Activated CD8-positive, alpha-beta T cell treated with anti-CD3 and anti-CD28 coated beads, Interleukin-2, amount 10 ng/mL, durations not matched to agents 7 days and 5 days (primary cell): ENCODE measurements at places on chromosomes 12 and 14.
A peak's percentile ranks its signal among the peaks of the same experiment; 100 is the strongest.

DNA sequence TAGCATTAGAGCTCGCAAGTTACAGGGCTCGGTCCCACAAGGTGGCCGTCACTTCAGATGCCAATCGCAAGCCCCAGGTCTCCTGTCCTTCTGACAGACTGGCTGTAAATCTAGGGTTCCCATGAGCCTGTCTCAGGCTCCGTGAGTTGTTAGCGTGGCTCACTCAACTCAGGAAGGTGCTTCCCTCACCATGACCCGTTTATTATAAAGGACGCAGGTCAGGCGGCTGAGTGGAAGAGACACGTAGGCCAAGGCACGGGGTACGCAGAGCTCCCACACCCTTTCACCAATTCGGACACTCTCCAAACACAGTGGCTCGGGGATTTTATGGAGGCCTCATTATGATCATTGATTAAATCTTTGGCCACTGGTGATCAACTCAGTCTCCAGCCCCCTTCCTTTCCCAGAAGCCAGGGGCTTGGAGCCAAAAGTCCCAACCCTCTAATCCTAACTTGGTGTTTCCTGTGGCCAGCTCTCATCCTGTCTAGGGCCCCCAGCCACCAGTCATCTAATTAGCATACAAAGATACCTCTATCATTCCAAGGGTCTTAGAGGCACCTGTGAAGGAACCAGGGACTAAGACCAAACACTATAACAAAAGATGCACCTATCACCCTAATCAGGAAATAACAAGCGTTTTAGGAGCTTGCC is 25.8 kb upstream of the LRTM2 start:
- H3K27me3 ChIP-seq: no peaks in the 10 kb centered on the region
- H3K4me3 ChIP-seq: no peak overlapping the region
- H3K36me3 ChIP-seq: no peaks in the 10 kb centered on the region
- peaks cover 35% of the 10 kb centered on the region for H3K4me1 ChIP-seq

DNA sequence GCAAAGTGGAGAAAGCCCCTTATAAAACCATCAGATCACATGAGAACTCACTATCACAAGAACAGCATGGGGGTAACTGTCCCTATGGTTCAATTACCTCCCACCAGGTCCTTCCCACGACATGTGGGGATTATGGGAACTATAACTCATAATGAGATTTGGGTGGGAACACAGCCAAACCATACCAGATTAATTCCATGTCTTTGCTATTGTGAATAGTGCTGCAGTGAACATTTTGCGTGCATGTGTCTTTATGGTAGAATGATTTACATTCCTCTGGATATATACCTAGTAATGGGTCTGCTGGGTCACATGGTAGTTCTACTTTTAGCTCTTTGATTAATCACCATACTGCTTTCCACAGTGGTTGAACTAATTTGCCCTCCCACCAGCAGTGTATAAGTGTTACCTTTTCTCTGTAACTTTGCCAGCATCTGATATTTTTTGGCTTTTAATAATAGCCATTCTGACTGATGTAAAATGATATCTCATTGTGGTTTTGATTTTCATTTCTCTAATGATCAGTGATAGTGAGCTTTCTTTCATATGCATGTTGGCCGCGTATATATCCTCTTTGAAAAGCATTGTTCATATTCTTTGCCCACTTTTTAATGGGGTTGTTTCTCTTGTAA is 29.7 kb upstream of the SAV1 start:
- H3K4me1 ChIP-seq: no peaks in the 10 kb centered on the region
- H3K27ac ChIP-seq: no peak overlapping the region
- no peaks in the 10 kb centered on the region for H3K36me3 ChIP-seq
- no peak for DNase-seq
- H3K27me3 ChIP-seq: peaks cover 17% of the 10 kb centered on the region
- no peak overlapping the region for H3K4me3 ChIP-seq

DNA sequence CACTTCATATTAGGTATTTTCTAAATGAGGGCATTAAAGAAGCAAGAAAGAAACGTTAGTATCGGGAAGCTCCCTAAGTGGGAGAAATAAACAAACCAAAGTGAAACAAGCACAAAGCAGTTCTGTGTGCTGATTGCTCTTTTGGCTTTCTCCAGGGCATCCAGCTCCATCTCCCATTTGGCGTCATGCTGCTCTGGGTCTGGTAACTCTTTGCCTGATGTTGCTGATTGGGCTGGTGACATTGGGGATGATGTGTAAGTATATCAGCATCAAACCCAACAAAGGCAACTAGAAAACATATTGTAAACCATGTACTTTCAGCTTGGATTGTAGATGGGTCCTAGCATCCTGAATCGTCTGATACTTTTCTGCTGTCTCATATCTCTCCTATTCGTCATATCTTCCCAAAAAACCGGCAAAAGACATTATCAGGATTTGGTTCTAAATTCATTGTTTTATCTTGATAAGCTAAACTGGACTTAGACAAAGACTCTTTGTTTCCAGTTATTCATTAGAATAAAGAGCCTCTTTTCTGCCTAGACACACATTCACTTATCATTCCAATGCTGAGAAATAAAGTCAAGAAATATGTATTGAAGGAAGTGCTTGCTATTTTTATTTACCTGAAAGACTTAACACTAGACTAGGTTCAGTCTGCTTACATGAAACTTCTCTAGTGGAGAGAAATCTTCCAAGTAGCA is 2.4 kb downstream of the CLEC12B start:
- no peak overlapping the region for H3K4me3 ChIP-seq
- peaks cover 36% of the 10 kb centered on the region for H3K27me3 ChIP-seq
- H3K4me1 ChIP-seq: no peaks in the 10 kb centered on the region
- no peak for DNase-seq
- no peak overlapping the region for H3K27ac ChIP-seq
- no peaks in the 10 kb centered on the region for H3K36me3 ChIP-seq

DNA sequence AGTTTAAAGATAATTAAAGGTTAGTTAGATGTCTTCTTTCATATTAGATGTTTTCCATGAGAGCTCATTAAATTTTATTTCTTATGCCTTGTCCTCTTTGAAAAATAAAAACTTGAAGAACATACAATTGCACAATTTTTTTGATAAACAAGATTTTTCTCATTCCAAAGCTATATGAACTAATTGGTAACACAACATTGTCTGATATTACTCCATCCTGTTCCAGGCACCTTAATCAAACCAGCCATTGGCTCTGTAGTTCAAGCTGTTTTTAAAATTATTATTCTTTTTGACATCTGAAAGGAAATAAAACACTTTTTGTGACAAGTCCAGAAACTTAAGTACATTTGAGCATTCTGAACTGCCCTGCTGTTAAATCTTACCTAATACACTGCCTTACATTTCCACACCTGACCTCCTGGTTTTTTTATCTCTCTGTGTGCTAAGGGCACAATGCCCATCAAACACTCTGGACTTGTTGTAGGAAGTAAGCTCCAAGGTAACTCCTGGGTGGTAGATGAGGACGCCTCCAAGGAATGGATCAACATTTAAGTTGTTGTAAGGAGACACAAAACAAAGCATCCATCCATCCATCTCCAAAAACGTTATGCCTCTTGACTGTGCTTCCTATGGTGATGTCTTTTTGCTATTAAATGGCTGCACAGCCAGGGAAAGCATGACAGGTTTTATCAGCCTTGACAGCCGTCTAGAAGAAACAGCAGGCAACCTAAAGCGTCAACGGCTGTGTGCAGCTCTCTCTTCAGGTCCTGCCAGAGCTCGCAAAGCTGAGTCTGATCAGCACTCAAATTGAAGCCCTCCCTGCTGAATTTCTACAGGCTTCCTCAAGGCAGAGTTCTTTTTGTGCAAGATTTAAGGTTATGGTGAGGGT is 449.9 kb upstream of the FLRT2 start:
- no peak overlapping the region for H3K4me3 ChIP-seq
- no peak overlapping the region for H3K27ac ChIP-seq
- no peaks in the 10 kb centered on the region for H3K36me3 ChIP-seq

DNA sequence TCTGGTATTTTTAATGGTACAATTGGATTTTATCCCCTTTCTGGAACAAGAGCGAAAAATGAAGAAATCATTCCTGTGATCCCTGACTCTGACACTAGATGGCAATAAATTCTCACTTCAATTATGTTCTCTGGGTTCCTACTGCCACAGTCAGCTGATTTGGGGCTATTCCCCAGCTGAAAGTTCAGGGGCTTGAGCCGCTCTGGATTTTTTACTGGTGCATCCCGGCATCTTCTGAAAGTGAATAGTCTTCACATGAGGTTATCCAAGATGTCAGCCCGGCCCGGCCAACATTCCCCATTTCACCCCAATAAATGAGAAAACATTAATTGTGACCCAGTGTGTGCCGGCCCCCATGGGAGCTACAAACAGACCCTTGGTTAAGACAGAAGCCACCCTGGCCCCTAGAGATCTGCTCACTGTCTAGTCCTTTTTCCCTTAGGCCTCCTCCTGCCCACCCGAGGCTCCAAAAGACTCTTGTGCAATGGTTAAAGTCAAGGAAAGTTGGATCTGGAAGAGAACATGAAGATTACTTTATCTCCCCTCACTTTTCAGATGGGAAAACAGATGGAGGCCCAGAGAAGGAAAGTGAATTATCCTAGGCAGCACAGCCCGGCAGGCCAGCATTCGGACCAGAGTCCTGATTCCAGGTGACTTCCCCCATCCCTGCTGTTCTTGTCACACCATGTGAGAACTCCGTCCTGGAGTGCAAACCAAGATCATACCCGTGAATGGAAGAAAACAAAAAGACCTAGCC is 20.8 kb downstream of the CKAP4 start:
- H3K27me3 ChIP-seq: peaks cover 4% of the 10 kb centered on the region
- no peak overlapping the region for H3K4me3 ChIP-seq
- peaks cover 17% of the 10 kb centered on the region for H3K4me1 ChIP-seq
- no peaks in the 10 kb centered on the region for H3K36me3 ChIP-seq
- H3K27ac ChIP-seq: peak overlapping the region; percentile 72
- DNase-seq: peak; percentile 36

DNA sequence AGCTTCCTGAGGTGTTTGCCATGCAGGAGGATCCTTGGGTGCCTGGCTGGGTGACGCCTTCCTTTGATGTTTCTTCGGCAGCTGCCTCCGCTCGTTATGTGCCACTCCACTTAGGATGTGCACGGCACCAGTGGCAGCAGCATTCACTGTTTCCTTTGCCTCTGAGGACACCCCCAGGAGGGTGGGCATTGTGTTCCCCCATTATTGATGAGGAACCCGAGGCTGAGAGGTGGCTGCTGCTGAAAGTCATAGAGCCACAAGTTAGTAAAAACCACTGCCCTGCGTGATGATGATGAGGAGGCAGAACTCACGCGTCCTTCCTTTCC is 41.2 kb downstream of the EP400 start:
- no peaks in the 10 kb centered on the region for H3K4me1 ChIP-seq
- DNase-seq: no peak
- no peaks in the 10 kb centered on the region for H3K27me3 ChIP-seq
- no peak overlapping the region for H3K4me3 ChIP-seq
- no peak overlapping the region for H3K27ac ChIP-seq

DNA sequence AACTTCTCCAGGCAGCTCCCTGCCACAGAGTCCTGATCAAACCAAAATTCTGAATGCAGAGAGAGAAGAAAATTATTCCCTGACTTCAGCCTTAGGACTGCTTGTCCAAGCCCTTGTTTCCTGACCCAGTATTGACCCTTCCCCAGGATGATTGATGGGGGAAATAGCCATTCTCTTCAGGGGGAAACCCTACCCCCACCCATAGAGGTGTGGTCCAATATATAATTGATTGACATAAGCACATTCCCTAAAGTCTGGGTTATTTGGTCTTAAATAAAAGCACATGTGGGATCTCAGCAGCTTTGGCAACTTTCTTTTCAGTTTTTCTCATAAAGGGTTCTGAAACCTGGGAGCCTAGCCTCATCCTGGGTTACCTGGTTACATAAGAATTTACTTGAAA is 201.2 kb upstream of the DDHD1 start:
- peaks cover 4% of the 10 kb centered on the region for H3K4me1 ChIP-seq
- H3K4me3 ChIP-seq: no peak overlapping the region
- H3K27ac ChIP-seq: no peak overlapping the region
- H3K36me3 ChIP-seq: no peaks in the 10 kb centered on the region
- DNase-seq: no peak

DNA sequence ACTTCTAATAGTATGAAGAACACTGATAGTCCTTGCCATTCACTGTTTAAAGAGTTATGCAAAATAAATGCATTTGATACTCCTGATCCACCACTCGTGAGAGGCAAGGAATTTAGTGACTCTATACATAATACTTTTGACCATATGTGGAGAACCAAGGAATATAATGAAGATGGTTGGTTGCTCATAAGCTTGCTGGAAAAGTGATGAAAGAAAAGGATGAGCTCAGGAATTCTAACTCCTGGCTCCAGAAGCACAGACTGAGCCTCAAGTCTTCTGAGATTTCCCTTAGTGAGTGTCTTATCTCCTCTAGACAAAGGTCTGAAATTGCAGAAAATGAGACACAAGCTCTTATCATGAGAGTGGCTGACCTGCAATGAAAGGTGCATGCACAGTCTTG is 57.1 kb upstream of the KRAS start:
- H3K27me3 ChIP-seq: peaks cover 16% of the 10 kb centered on the region
- H3K27ac ChIP-seq: no peak overlapping the region
- H3K36me3 ChIP-seq: peaks cover 4% of the 10 kb centered on the region
- no peaks in the 10 kb centered on the region for H3K4me1 ChIP-seq

DNA sequence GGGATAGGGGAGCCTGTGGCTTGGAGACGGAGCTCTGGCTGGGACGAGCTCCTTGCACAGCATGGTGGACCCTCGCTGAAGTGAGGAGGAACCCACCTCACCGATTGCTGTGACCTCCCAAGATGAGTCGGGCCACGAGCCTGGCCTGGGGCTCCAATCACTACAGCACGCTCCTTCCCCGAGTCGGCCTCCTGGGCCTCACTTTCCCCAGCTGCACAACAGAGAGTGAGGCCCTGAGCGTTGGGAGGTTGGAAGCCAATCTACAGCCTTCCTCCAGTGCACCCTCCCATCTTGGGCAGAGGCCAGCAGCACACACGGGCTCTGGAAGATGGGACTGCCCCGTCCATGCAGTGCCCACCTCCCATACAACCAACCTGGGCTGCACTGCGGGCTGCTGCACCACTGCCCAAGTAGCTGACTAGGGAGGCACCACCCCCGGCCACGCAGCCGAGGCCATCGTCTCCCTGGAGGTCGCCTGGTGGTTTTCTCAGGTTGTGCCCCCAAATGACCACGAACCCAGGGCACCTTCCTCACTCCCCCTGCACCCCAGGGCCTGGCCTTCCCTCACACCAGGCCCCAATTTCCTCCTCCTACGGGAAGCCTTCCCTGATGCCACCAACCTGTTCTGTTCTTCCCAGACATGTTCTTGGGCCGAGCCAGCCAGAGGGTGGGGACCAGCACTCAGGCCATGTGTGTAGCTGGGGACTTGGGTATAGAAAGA is 152.3 kb upstream of the C14orf180 start:
- DNase-seq: peak; percentile 14
- H3K4me3 ChIP-seq: no peak overlapping the region
- H3K36me3 ChIP-seq: no peaks in the 10 kb centered on the region
- H3K27me3 ChIP-seq: no peaks in the 10 kb centered on the region
